ENCODE measurements at places on chromosomes 5 and 9. TPM values are rescaled to one million over a fixed set of nuclear protein-coding genes. Genes with fewer than 3 reads are reported as not detected.

DNA sequence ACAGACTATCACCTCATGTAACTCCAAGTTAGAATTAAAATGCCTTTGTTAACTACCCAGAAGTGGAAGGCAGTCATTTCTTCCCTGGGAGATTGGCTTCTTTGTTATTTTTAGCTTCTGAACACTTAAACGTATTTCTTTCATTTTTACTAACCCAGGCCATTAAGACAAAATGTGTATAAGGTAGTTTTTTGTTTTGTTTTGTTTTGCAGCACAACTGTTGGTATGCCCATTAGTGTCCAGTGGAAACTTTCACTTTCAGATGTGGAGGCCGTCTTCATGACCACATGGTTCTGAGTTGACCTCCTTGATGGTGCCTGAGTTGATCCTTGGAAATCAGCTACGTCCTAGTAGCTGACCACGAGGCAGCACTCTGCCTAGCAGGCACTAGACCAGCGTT is 264.6 kb upstream of the ZNF608 start:
- no peak for DNase-seq

- DNase-seq, result no peak
These were observed 338 bp downstream of the ABHD17B start for GRCh38 chr9:71910650-71911060.

DNA sequence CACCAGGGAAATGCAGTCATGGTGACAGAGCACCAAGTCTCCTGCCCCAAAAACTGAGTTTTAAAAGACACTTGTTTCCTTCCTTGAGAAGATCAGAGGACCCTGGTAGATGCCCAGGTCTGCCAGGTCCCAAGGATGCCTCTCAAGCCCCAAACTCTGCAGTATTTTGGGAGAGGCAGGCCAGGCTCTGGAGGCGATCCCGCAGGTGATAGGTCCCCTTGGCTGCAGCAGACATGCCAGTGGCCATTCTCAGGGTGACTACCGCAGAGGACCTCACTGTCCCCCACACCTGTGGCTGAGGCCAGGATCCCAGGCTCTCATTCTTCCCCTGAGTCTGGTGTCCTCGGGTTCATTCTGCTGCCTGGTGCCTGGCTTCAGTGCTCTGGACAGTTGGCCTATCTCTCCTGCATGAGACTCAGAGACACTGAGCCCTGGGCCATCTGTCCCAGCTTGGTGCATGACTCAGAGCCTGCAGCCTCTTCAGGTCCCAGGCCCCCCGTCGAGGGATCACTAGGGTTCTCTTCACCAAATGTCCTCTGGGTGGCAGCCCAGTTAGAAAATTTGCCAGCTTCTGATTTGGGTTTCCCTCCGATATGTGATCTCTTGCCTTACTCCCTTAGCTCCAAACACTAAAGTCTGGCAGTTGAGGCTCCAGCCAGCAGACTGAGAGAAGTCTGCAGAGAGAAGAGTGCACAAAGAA is 59.7 kb upstream of the GARNL3 start:
- DNase-seq, result no peak

- no peak for DNase-seq
These were observed 13.0 kb downstream of the CXXC5 start for GRCh38 chr5:139660923-139661814.

The TAF11L5 gene
- total RNA-seq, result not detected

Data from activated CD4-positive, alpha-beta T cell treated with anti-CD3 and anti-CD28 coated beads, Interleukin-2, amount 10 ng/mL, durations not matched to agents 7 days and 5 days (primary cell).